ENCODE measurements at places on chromosomes 12 and 14. TPM values are rescaled to one million over a fixed set of nuclear protein-coding genes. Genes with fewer than 3 reads are reported as not detected.

GRCh38 chr12:57765698-57766463 lies 997 bp downstream of the CYP27B1 start:
- DNase-seq = no peak

DNA sequence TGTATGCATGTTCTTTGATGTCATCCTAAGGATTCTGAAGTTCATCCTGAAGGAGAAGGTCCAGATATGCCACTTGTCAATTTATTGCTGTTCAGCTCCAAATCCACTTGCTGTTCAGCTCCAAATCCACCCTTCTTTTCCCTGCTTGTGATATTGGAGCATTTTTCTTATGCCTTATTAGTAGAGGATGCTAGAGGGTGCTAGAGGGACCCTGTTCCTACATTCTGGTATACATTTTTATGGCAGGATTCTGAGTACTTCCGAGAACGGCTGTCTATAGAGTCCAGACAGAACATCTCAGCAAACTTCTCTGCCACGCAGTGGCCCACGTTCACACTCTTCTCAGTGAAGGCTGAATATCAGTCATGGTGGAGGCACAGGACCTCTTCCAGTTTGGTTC lies 406.7 kb downstream of the NOVA1 start:
- no peak for DNase-seq

GRCh38 chr12:85350356-85350755 lies 70.3 kb downstream of the ALX1 start:
- DNase-seq = no peak

GRCh38 chr14:91284146-91284790 lies 39.8 kb upstream of the GPR68 start:
- no peak for DNase-seq

- no peak for DNase-seq
Observed at GRCh38 chr12:120200364-120200800, 529 bp downstream of the RPLP0 start.

GRCh38 chr14:55340482-55340881 lies 69.3 kb downstream of the FBXO34 start:
- no peak for DNase-seq

GRCh38 chr12:29053567-29053966 lies 95.5 kb upstream of the FAR2 start:
- no peak for DNase-seq

TAS2R7 gene
- total RNA-seq = not detected
